Cortex of kidney (tissue), 1 donor: ENCODE measurements at places on chromosomes 2 and 18.

GRCh38 chr2:149353421-149353820 lies 23.0 kb downstream of the LYPD6 start:
- DNase-seq, result no peak

DNA sequence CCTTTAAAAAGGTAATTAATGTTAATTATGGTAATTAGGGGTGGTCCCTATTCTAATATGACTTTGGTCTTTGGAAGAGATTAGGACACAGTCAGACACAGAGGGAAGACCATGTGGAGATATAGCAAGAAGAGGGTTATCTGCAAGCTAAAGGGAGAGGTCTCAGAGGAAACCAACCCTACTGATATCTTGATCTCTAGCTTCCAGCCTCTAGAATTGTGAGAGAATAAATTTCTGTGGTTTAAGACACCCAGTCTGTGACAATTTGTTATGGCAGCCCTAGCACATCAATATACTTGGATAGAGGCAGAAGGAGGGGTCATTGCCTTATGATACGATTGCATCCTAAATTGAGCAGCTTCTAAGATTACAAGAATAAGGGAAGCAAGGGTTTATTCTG lies 21.3 kb upstream of the NT5C1B start:
- DNase-seq, result no peak

DNA sequence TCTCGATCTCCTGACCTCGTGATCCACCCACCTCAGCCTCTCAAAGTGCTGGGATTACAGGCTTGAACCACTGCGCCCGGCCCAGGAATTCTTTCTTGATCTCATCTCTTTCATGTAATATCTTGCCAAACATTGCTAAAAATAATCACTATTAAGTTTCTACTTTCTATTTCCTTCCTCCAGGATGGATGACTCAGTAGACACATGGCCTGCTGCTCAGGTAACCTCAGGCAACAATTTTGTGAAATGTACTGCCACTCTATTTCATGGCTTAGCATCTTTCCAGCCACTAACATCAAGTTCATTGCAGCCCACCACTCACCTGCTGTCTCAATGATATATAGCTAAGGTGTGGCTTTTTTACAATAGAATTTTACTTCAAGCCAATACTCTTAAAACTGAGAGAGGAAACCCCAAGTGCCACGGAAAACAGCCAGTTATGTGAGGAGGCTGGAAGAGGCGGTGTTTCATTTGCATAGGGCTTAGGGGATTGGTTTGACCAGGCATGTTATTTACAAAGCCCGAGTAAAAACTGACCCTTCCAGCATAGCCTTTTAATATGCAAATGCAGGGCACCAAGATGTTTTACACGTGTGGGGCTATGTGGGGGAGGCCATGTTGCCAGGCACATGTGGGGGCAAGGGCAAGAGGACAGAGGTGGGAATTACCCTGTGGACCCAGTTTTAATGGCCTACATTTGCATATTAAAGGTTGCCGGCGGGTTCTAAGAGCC lies 11.3 kb upstream of the SUMO1 start:
- DNase-seq, result no peak

GRCh38 chr2:128727914-128728313 lies 409.2 kb upstream of the HS6ST1 start:
- DNase-seq, result no peak

DNA sequence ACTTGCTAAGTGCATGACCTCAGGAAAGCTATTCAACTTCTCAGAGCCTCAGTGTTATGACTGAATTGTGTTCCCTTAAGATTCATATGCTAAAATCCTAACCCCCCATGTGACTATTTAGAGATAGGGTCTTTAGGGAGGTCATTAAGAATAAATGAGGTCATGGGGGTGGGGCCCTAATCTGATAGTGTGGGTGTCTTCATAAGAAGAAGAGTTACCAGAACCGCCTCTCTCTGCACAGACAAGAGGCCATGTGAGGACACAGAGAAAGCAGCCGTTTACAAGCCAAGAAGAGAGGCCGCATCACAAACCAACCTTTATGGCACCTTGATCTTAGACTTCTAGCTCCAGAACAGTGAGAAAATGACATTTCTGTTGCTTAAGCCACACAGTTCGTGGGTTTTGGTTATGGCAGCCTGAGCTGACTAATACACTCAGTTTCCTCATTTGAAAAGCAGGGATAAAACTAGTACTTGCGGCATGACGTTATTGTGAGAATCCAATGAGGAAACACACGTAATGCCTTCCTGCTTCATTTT lies 9.9 kb downstream of the SH2D6 start:
- no peak for DNase-seq

GRCh38 chr2:231223458-231223976 lies 25.1 kb downstream of the ARMC9 start:
- no peak for DNase-seq

- DNase-seq, result no peak
Measured at GRCh38 chr2:27152102-27152795, 3.4 kb downstream of the TCF23 start.

DNA sequence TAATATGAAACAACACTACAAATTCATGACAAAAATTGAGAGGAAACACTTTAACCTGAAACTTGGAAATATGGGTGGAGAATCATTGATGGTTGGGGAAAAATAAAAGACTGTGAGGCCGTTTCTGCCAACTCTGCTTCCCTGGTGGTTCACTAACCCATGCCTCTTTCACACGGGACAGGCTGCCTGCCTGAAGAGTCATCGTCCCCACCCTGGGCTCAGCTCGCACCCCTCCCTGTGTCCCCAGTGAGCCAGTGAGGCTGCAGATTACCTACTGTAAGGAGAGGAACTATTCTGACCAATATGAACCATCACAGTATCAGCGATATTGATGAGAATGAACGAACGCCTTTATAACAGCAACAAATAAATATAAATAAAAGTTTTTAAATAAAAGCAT lies 357.8 kb upstream of the CDH20 start:
- no peak for DNase-seq

- DNase-seq, result no peak
Measured at GRCh38 chr2:189115126-189115525, 64.4 kb downstream of the COL5A2 start.

- DNase-seq, result no peak
Measured at GRCh38 chr2:191499874-191500565, 177.9 kb upstream of the NABP1 start.

- no peak for DNase-seq
Measured at GRCh38 chr2:1234731-1235308, 178.4 kb upstream of the TPO start.

- no peak for DNase-seq
Measured at GRCh38 chr2:203786549-203787351, 80.3 kb downstream of the CD28 start.

DNA sequence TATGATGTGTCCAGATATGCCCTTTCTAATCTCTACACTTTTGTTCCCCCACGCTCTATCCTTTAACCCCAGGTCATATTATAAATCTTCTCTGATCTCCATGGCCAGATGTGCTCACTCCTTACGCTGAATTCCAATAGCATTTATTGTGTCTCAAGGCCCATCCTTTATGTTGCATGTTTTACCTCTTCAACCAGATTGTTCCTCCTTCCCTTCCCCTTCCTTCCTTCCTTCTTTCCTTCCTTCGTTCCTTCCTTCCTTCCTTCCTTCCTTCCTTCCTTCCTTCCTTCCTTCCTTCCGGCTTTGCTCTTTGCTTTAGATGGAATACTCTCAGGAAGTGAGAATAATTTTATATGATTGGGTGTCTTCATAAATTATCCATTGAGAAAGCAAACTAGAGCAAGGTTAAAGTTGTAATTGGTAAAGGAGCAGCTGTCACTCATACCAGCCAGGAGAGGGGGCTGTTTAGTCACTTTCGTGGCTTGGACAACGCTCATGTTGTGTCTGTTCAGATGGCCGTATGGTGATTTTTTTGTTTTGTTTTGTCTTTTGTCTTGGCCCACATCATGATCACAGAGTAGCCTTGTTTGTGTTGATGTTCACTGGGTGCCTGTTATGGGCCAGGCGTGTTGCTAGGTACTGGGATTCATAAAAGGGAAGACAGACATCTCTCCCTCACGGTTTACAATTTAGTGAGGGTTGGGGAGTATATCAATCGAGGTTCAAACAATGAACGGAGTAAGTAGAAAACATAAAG lies 68.0 kb downstream of the DAW1 start:
- DNase-seq, result no peak

- no peak for DNase-seq
Measured at GRCh38 chr18:2572892-2573291, 1.5 kb downstream of the NDC80 start.

- DNase-seq, result no peak
Measured at GRCh38 chr2:97747285-97747684, 33.9 kb downstream of the ZAP70 start.

DNA sequence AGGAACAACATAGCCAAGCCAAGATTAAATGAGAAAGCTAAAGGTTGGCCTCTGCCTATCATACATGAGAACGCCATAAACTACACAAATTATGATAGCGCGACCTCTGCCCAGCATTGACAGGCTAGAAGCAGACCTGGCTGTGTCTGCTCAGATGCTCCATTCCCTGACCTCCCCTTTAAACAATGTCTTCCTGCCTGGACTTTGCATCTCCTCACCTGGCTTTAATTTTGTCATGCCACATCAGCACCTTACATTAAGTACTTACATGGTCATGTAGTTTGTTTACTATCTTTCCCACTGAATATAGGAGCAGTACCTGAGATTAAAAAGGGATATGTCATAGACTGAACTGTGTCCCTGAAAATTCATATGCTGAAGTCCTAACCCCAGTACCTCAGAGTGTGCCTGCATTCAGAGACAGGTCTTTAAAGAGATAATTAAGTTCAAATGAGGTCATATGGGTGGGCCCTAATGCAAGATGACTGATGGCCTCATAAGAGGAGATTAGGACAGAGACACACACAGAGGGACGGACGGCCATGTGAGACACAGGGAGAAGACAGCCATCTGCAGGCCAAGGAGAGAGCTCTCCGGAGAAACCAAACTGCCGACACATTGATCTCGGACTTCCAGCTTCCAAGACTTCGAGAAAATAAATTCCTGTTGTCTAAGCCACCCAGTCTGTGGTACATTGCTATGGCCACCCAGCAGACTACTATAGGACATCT lies 103.7 kb downstream of the BIN1 start:
- DNase-seq, result no peak

- no peak for DNase-seq
Measured at GRCh38 chr2:172172513-172173173, 69.9 kb upstream of the DLX2 start.

DNA sequence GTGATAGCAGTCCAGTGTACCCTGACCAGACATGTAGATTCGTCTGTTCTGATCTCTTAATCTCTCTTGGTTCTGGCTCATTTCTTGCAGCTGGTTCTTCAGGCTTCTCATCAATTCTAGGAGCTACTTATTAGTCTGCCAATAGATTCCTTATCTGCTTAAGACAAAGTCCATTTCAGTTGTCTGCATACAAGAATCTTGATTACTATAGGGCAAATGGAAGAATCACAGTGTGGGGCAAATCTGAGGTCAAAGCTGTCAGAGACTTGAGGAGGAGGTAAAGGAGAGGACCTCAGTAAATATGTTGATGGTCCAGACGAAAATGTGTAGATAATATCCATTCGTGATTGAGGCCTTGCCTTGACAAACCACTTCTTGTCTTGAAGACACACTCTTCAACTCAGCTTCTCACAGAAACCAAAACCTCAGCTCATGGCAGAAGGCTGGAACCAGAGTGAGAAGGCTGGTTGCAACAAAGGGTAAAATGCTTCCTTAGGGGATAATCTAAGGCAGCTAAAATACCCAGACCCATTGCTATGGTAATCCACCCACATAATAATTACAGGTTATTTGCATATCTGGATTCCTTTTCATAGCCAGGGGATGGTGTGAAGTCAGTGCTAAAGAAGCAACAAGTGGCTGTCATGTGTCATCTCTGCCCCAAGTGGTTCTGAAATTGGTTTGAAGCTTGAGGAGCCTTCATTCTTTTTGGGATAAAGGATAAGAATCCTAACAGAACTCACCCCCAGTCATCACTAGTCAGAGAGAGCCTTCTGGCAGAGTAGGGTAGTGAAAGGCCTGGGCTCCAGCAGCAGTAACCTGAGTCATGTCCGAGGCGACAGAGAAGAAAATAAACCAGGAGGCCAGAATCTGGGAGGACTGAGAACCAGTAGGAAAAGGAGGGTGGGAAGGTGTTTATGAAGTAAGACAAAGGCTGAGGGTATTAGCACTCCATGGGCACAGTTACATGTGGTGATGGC lies 29.2 kb upstream of the PELI1 start:
- DNase-seq, result no peak

GRCh38 chr2:39008665-39009064 lies 112.2 kb downstream of the SOS1 start:
- no peak for DNase-seq

- no peak for DNase-seq
Measured at GRCh38 chr2:224982910-224983711, 59.2 kb downstream of the DOCK10 start.

DNA sequence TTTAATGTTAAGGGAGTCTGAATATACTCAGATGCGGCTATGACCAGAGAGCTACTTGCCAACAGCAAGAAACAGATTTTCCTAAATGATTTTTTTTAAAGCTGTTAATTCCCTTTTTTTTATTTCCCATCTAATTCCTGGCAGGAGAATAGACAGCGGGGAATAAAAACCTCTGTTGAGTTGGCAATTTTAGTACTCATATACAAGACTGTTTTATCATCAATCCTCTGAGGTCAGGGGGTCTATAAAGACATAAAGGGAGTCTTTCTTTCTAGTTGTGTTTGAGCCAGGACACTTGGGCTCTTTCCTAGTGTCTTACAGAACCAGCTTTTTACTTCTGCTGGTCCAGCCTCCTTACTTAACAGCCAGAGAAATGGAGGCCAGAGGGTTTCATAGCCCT lies 29.4 kb downstream of the MAIP1 start:
- no peak for DNase-seq

GRCh38 chr2:233953087-233953801 lies 36.1 kb downstream of the TRPM8 start:
- DNase-seq, result no peak

DNA sequence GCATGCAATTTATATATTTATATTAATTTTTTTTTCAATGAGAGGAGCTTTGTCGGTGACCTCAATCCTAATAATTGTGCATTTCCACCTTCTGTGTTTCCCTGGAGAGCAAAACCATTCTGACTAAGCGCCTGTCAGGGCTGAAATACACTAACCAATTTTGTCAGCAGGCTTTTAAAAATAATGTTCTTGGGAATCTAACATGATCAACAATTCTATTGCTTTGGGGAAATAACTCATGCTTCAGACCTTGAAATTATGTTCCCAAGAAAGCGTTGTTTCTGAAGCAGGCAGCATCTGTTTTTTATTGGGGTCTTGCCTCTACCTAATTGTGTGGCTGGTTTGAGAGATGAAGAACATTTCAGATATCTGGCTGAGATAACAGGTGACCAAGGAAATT lies 129.1 kb upstream of the ALKAL2 start:
- no peak for DNase-seq

- DNase-seq, result no peak
Measured at GRCh38 chr2:30439879-30440278, 7.2 kb upstream of the LCLAT1 start.

GRCh38 chr2:96148410-96149217 lies 3.4 kb upstream of the DUSP2 start:
- DNase-seq, result no peak

DNA sequence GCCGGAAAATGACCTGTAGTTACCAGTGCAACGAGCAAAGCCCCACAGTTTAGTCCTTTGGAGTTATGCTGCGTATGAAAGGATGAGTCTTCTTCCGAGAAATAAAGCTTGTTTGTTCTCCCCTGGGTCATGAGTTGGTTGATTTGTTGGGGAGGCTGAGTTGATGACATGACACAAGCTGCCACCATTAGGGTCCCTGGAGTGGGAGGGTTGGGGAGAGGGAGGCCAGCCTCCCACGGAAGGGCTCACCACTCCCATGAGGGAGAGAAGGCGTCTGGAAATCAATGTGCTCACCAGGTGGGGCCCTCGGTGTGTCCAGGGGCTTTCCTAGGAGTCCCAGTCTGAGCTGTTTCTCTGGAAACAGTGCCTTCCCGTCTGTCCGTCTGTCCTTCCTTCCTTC lies 7.4 kb upstream of the DGKD start:
- DNase-seq, result no peak
